ENCODE measurements at places on chromosomes 3 and 15.

GRCh38 chr3:182562274-182562673 lies 231.0 kb upstream of the ATP11B start:
- no peak for DNase-seq

DNA sequence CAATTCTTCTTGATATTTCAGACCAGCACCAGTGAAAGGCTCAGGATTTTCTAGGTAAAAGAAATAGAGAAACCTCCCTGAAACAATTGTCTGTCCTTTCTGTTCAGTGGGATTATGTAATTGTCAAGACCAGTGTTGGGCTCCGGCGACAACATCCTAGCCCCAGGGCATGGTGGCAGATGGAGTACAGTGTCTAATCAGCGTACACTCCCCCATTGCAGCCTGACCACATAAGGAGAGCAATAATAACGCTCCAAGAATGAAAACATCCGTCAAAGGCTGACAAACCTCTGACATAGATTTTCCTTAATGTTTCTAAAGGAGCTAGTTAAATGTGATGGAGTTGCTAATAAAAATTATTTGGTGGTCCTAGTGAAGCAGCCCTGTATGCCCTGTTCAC lies 144.6 kb downstream of the EBLN2 start:
- DNase-seq: no peak

DNA sequence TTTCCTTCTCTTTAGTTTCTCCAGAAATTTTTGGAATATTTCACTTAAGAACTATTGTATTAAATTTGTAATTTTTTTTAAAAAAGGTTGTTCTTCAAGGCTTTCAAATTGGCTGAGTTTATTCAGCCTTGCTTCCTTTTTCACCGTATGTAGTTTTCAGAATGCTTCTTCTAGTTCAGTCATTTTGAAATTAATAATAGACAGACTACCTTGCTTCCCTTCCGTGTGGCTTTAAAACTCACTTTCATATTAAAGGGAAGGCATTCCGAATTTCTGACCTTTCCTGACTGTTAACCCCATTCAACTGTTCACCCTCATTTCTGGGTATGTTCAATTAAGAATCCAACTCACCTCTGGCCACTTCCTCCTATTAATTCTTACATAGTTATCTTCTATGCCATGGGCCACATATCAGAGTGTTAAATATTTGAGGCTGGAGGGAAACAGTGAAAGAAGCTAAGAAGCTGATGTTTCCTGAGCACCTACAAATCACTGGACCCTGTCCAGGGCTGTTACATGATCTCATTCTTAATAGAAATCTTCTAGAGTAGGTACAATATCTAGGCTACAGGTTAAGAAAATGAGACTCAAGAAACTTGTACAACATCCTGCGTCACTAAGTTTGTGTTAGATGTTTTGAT lies 237.5 kb downstream of the P3H2 start:
- no peak for DNase-seq

DNA sequence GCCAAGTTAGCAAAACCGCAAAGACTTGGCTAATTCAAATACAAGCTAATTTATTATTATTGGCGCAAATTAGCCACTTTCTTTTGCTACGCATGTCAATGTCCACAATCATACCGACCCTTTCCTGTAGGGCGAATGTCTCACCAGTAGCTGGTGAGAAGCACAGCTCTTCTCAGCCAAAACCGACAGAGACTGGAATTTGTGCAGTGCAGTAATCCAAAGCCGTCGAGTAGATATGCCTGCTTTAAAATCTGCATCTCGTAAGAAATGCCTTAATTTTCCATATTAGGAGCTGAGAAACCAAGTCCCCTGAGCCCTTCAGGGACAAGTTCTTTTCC lies 614 bp upstream of the MINDY2 start:
- DNase-seq: no peak

DNA sequence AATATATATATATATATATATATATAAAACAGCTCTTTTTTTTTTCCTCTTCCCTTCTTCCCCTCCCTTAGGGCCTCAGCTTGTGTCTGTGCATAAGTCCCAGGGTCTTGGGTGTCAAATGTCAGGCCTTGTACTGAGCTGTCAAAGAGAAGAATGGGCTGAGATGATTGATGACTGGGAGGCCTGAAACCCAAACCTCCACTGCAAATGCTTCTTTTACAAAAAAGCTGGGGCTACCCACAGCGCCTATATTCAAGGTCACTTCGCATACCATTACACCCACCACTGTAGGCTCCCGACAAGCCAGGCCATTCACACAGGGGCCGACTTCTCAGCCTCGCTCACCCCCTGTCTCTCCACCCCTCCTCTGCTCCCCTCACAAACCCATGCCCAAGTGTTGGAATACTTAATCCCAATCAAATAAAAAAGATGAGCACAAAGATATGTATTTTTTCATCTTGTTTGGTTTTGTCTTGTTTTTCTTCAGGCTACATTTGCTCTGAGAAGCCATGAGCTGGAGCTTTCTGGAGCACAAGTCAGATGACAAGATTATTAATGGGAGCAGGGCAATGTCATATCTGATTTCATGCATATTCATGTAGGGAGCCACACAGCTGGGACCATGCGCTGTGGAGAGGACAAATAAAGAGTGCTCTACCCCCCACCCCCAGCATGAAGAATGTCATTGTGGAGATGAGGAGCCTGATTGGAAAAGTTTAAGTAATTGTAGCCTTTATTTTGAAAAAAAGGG lies 614.4 kb upstream of the NR2F2 start:
- peak; percentile 66 for DNase-seq

- no peak for DNase-seq
These were observed 110.6 kb downstream of the THSD4 start for GRCh38 chr15:71225851-71226250.

- no peak for DNase-seq
These were observed 94.0 kb upstream of the SPATA12 start for GRCh38 chr3:56966509-56966908.

DNA sequence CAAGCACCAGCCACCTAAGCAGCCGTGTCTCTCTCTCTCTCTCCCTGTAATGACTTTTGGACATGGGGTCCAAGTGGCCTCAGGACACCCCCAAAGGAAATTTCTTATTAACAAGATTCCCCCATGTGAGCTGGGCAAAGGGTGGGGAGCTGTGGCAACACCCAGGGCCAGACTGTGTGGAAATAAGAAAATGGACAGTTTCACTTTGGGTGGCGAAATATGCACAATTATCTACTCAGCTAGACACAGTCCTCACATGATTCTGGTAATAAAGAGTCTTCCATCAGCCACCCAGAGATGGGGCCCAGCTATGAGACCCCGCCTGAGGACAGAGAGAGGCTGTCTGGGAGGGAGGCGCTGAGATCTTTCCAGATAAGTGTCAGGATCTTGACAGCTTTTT lies 96.8 kb upstream of the TPM1 start:
- no peak for DNase-seq

DNA sequence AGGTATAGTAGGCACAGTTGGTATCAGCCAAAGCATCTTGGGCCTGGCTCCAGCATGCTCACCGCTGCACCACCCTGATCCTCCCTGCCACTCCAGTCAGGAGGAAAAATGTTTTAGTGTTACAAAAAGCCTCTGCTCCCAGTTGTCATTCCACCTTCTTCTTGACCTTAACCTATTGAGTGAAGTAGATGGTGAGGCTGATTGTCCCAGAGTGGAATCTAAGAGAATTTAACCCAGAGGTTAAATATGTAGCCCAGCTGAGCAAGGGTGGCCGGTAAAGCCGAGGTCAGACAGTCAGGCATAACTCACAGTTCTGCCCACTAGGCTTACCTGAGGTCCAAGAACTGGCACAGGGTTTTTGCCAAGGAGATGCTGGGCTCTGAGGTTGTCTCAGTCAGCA lies 30.7 kb upstream of the TNIK start:
- no peak for DNase-seq

GRCh38 chr15:63603516-63603915 lies 6.3 kb downstream of the FBXL22 start:
- DNase-seq: no peak

DNA sequence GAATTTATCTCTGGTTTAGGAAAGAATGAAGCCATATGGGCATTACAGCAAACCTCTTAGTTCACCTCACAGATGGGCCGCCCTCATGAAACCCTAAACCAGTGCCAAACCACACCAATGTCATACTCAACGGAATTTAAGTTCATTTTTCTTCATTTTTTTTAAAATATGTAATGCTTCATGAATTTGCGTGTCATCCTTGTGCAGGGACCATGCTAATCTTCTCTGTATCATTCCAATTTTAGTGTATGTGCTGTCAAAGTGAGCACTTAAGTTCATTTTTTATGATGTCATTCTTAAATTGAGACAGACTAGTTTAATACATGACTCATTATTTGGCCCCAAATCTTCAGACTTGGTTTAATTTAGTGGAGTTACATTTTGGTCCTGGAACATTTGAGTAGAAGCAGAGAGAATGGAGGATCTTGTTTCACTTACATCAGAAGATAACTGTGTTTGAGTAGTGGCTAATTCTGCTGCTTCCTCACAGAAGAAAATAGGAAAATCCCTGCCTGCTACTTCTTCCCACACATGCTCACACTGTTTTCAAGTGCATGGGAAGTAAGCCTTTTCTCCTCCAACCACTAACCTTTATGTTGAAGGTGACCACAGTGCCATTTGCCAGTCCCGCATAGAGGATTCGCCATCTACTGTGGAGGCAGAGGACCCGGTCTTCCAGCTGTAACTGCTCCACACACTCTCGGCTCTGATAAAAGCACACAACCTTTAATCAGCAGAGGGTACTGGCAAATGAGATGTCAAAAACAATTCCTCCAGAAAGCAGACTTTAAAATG lies 63.3 kb downstream of the ZNF106 start:
- DNase-seq: no peak

- DNase-seq: no peak
These were observed 135.5 kb downstream of the CNTN6 start for GRCh38 chr3:1228289-1228688.

DNA sequence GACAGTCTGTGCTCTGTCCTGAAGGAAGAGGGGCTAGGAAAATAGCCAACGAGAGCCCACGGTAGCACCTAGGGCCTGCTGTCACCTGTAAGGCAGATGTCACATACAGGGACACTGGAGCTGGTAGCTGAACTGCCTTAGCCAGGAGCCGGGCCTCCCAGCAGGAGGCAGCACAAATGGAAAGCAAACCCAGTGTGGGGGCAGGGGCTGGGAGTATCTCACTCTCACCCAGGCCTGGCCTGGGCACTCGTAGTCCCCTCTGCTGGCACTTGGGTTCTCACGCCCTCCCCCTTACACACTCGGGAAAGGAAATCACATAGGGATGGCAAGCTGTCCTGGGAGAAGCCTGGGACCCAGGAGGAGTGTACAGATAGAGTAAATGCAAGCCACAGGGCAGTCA lies 173.1 kb upstream of the CHRNA7 start:
- DNase-seq: peak; percentile 21

GRCh38 chr3:9033867-9034266 lies 70.6 kb upstream of the RAD18 start:
- no peak for DNase-seq

- DNase-seq: peak; percentile 89
These were observed 26.7 kb downstream of the NRROS start for GRCh38 chr3:196666001-196666867.

DNA sequence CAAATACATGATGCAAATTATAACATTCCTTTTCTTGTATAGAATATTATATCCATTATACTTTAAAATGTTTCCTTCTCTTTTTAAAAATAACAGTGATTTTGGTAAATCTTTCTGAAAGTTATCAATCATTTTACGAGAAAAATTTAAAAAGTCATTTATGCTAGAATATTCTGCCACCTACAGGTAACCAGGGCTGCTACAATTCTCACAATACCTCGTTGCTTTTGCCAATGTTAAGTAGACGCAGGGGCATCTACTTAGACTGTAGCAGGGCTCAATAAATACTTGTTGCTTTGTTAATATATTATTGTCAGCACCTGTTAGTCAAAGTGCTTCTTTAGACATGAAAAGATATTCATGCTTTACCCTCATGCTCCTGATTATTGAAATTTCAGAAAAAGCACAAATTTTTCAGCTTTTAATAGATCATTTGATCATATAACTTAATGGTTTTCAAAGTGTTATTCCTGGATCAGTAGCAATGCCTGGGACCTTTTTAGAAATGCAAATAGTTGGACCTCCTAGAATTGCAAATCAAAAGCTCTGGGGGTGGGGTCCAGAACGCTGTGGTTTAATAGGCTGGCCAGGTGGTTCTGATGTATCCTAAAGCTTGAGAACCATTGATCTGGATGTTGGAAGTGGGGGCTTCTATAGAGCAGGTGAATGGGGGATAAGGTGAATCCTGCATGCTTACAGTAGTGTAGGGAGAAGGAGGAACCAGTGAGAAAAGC lies 223.6 kb upstream of the PDZRN3 start:
- no peak for DNase-seq

DNA sequence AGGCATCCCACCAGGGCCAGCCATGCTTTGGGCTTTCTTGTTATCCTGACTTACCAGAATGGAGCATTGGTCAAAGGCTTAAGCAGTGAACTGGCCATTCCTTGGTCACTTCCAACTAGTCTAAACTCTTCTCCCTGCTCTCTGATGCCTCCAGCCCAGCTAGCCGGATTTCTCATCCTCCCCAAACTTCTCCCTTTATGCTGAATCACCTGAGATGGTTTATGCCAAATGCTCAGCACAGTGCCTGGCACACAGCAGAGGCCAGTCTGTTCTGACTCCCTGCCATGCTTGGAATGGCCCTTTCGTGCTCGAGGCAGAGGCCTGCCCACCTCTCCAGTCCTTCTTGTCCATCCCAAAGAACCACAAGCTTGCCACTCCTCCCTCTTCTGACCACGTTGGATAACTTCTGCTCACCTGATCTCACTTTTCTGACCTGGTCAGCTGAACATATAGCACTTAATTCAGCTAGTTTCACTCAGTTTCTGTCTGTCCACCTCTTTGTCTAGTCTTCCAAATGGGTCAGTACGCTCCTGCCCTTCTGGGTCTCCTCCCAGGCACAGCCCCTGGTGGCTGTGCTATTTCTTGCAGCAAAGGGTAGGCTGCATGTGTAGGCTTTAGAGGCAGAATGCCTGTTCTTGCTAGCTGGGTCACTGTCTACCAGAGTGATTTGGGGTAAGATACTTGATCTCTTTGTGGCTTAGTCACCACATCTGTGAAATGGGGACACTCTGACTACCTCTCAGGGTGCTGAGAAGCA lies 2.2 kb upstream of the RBP1 start:
- no peak for DNase-seq

DNA sequence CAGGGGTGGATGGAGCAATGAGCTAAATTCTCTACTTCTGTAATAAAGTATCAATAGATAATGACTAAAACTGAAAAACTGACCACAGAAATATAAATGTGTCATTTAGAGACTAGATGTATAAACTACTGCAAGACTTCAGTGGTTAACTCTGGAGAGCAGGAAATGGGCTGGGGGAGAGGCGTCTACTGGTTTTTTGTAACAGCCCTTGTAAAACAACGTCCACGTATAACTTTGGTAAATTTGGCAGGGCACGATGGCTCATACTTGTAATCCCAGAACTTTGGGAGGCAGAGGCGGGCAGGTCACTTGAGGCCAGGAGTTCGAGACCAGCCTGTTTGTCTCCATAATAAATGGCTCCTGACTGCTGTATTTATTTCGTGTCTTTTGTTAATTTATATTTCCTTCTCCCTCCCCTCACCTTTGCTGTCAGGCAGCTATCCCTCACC lies 12.5 kb downstream of the RAB27A start:
- no peak for DNase-seq

- DNase-seq: no peak
These were observed 43.3 kb downstream of the PSMD6 start for GRCh38 chr3:63980019-63980418.

- DNase-seq: peak; percentile 68
These were observed 11.4 kb downstream of the LMOD3 start for GRCh38 chr3:69110941-69111546.
